ENCODE measurements at places on chromosomes 6 and 20.
A peak's percentile ranks its signal among the peaks of the same experiment; 100 is the strongest.

GRCh38 chr6:111669326-111669725 is 63.6 kb upstream of the TRAF3IP2 start:
- DNase-seq, result no peak

DNA sequence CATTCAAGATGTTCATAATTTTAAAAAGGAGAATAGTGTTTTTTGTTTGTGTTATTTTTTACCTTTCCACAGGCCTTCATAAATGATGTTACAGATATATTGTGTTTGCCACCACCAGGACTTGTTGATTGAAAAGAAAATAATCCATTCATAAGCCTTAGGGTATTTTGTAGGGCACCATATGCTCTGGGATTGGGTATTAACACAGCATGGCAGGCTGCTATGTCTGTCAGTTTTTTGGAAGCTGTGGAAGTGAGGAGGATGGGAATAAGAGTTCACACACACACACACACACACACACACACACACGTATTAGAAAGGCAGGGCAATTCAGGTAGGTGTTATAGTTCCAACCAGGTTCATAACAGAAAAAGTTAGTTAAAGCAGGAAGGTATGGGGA is 237.9 kb downstream of the HDGFL1 start:
- DNase-seq, result no peak

GRCh38 chr20:32877507-32877906 is 18.8 kb downstream of the EFCAB8 start:
- no peak for DNase-seq

- DNase-seq, result no peak
These were observed 507.5 kb upstream of the SULF2 start for GRCh38 chr20:48292806-48293205.

DNA sequence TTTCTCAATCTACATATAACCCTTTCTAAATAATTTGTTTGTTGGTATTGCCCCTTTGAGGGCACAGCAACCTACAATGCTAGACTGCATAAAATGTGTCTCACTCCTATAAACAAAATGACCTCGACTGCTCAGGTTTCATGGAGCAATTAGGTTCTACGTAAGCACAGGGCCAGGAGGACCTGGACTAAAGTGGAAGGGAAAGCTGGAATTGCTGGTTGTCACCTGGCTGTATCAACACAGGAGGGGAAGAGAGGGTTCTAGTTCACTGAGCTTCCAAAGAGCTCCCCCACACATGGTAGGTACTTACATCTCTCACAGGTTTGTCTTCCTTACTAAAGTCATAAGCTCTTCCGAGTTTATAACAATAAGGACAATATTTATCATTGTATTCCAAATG is 51.0 kb downstream of the NCOA6 start:
- no peak for DNase-seq

DNA sequence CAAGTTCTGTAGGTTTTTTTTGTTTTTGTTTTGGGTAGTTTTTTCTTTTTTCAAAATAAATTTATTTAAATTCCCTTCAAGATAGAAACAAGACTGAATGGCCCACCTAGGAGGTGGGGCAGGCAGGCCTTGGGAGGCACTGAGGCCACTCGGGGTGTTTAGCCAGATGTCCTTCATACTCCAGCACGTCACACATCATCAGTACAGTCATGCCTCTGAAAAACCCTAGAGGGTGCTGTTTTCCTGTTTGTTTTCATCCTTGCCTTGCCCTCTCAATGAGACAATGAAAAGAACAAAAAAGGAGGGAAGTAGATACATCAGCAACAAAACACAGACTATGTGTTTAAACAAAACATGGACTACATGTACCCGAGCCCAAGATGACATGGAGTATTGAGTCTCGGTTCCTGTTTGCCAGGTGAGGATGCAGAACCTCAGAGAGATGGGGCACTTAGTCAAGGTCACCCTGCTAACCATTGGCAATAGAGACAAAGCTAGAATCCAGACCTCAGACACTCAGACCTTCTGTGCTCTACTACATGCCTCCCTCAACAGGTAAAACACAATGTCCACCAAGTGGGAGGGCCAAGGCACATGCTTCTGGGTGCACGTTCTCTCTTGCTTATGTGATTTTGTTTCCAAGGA is 26.8 kb upstream of the CLIC5 start:
- peak; percentile 30 for DNase-seq

- DNase-seq, result no peak
These were observed 126.3 kb downstream of the KIF16B start for GRCh38 chr20:16446991-16447390.

GRCh38 chr6:68247782-68248181 is 387.3 kb upstream of the ADGRB3 start:
- DNase-seq, result no peak

DNA sequence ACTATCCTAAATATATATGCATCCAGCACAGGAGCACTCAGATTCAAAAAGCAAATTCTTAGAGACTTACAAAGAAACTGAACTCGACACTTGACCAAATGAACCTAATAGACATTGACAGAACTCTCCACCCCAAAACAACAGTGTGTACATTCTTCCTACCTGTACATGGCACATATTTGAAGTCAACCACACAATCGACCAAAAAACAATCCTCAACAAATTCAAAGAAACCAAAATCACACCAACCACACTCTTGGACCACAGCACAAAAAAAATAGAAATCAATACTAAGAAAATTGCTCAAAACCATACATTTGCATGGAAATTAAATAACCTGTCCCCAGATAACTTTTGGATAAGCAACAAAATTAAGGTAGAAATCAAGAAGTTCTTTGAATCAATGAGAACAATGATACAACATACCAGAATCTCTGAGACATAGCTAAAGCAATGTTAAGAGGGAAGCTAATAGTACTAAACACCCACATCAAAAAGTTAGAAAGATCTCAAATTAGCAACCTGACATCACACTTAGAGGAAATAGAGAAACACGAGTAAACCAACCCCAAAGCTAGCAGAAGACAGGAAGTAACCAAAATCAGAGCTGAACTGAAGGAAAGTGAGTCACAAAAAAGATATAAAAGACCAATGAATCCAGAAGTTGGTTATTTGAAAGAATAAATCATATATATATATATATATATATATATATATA is 12.5 kb upstream of the TREM1 start:
- DNase-seq, result no peak

DNA sequence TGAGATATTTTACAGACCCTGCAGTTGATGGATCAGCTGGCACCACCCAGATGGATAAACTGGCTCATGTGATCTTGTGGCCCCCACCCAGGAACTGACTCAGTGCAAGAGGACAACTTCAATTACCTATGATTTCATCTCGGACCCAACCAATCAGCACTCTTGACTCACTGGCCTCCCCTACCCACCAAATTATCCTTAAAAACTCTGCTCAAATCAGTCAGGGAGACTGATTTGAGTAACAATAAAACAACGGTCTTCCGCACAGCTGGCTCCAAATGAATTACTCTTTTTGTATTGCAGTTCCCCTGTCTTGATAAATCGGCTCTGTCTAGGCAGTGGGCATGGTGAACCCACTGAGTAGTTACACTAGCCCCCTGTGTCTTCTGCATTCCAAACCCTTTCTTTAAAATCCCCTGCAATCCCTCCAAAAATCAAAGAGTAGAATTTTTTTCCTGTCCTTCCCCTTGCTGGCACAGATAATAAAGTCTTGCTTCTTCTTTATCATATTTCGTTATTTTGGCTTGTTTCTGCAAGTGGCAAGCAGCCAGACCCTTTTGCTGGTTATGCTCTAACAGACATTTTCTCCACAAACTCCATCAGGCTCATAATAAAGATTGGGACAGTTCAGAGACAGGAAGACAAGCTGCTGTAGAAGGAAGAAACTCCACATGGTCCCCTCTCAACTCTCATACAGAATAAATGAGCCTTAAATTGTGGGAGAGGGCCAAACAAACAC is 48.3 kb downstream of the OR2B6 start:
- no peak for DNase-seq

DNA sequence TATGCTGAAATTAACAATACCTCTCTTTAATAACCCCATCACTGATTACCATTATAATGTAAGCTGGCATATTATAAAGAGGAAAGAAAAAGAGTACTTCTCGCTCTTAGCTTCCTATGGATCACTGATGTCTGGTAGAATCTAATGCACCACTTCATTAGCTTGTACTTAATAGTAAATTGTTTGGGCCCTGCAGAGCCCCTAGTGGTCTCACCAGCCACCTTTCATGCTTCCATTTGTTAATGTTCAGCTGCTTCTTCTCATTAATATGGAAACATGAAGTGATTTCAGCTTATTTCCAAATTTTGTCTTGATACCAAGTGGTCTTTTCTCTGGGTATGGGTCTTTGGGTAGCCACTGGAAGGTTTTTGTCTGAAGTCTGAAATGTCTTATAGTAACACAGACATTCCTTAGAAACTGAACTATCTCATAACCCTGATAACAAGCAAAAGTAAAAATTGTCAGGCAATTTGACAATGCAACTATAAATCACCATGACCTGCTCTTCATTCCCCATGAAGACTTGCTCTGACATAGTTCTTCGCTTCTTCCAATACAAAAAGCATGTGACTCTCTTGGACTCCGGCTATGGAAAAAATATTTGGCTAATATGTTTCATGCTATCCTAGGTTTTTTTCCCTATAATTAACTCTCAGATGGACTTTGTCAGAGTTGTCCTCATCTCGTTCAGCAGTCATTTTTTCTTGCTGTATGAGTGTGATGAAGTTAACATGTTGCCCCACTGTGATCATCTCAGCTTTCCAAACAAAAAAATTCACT is 395.8 kb upstream of the MARCKS start:
- DNase-seq, result no peak

DNA sequence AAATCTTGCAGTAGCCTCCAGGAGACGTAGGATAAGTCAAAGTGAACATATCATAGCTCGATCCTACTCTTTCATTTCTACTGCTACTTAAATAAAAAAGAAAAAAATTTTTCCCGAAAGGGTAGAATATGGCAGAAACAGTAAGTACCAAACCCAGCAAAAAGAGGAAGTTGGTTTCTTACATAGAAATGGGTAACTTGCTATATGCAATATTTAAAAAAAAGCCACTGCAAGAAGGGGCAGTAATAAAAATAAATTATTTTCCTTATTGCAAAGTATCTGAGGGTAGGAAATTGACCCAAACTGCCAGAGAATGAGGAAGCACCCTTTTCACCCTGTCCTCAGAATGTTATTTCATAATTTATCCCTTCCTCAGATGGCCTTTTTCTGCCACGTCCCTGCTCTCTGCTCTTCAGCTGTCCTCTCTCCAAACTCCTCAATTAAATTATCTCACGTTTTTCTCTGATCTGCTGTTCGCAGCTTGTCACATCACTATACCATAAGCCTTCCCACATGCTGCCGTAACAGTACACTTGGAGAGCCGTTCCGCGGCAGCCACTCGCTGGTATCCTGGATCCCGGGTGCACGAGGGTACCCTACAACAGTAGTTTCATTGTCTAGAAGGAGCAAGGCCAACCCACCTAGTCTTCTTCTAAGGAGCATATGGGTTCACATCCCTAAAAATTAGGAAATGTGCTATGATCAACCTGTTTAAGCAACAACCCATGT is 149.6 kb downstream of the BACH2 start:
- no peak for DNase-seq

DNA sequence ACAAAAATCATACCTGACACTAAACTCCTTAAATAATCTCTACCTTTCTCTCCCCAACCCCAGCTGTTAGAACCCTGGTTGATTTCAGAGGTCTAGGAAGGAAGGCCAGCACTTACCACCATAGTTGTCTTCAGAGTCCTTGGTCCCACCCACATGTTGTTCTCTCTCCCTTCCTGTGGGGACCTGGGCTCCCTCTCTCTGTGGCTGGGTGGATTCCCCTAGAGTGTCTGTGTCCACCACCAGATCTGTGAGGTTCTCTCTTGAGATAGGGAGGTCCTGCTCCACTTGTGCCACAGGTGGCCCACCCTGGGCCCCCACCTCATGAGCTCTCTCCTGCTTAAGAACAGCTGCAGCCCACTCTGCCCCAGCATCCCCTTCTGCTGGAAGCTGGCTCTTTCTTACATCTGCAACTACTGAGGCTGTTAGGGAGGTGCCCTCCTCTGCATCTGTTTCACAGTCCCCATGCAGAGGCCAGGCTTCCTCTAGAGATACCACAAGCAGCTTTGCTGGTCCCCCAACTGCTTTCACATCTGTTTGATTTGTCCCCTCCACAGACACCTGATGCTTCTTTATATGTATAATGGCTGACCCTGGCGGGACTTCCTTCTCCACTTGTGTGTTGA is 5.2 kb downstream of the MDC1 start:
- DNase-seq, result no peak

GRCh38 chr6:110233770-110234374 is 53.6 kb downstream of the CDC40 start:
- DNase-seq, result no peak

- DNase-seq, result no peak
These were observed 24.1 kb downstream of the KIF25 start for GRCh38 chr6:168021581-168021980.

DNA sequence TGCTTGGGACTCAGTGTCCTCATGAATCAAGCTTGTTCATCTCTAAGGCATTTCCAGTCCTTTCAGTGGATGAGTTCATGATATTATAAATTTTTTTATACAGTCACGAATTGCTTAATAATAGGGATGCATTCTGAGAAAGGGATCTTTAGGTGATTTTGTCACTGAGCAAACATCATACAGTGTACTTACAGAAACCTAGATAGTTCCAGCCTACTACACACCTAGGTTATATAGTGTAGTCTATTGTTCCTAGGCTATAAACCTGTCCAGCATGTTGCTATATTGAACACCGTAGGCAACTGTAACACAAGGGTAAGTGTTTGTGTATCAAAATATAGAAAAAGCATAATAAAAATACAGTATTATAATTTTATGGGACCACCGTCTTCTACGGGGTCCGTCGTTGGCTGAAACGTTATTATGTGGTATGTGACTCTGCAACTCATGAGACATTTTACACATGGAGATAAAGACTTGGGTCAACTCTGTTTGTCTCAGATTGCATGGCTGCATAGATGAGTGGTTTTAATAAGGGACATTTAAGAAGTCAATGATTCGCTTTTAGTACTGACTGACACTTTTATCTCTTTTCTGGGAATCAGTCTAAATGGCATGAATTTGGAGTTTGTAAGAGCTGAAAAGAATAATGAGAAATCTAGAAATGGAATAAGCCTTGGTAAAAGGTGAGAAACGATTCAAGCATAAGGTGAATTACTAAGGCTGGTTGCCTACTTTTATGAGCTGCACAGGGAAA is 33.2 kb downstream of the CLIC5 start:
- no peak for DNase-seq

- DNase-seq, result peak; percentile 24
These were observed 70.4 kb upstream of the KCNQ5 start for GRCh38 chr6:72551470-72551869.

DNA sequence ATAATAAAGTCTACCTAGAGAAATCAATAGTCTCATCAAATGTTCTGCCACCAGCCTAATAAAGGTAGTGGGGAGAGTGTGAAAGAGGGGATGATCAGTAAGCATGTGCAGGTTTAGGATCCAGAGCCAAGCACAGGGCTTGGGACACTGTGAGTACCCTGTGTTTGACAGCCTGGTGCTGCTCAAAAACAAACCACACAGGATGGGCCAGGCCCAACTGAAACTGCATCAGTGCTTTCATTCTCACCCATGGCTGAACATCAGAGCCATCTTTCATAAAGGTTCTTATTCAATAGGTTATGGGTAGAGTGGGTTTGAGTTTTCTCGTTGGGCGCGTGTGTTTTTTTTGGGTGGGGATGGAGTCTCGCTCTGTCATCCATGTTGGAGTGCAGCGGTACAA is 87.3 kb upstream of the NHSL1 start:
- no peak for DNase-seq

GRCh38 chr20:32533732-32534131 is 51.4 kb downstream of the NOL4L start:
- DNase-seq, result no peak

- no peak for DNase-seq
These were observed 148.5 kb downstream of the RNGTT start for GRCh38 chr6:88814909-88815308.
